ENCODE measurements at places on chromosomes 6 and 20.

DNA sequence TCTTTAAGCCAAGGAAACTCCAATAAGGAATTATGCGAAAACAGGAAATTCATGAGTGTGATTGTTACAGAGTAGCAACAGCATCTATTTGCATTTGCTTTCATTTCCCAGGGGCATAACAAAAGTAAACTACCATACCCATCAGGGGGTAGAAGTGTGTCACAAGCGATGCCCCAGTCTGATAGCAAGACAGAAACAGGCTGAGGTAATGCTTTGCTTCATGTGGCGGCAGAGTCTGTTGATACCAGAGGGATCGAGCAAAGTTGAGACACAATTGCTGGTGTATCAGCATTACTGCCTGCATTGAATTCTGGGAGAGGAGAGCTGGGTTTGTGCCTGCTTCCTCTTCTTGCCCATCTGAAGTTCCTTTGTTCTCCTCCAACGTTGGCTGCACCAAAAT lies 51.2 kb upstream of the LYRM2 start:
- no peak for DNase-seq

GRCh38 chr6:136706430-136706829 lies 85.8 kb downstream of the MAP3K5 start:
- no peak for DNase-seq

GRCh38 chr20:13231031-13231752 lies 10.1 kb downstream of the ISM1 start:
- DNase-seq = peak; percentile 75

- DNase-seq = peak; percentile 58
Observed at GRCh38 chr6:36615018-36615761, 21.0 kb downstream of the SRSF3 start.

DNA sequence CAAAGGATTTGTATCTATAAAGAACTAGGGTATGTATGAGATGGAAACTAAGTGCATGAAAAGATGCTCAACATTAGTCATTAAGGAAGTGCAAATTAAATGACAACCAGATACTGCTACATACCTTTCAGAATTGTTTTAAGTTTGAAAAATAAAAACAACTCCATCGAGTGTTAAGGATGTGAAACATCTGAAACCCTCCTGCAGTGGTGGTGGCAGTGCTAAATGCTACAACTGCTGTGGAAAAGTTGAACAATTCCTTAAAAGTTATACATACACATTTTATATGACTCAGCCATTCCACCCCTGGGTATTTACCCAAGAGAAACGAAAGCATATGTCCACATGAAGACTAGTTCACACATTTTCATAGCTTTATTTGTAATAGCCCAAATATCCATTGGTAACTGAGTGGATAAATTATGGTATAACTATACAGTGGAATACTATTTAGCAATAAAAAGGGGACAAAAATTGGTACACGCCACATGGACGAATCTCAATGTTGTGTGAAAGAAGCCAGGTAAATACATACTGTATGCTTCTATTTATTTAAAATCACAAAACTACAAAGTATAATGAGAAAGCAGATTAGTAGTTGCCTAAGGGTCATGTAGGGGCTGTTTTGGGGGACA lies 10.6 kb downstream of the ARMH2 start:
- DNase-seq = peak; percentile 34

DNA sequence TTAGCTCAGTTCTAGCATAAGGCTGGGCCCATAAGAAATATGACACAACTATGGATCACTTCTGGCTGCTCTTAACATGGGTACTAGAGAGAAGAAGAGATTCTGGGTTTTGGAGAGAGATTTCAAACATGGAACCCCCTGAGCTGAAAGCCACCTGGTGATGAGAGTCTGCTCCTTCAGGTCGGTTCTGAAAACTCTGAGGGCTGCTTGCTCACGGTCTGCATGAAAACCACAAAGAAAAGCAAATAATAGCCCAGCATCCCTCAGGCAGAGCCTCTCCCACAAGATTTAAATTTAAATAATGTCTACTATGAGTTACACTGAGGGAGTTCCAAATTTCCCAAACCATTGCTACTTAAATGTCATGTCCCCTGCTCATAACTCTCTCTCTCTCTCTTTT lies 301.5 kb downstream of the BMP7 start:
- DNase-seq = no peak

GRCh38 chr6:52513464-52513863 lies 63.4 kb downstream of the TRAM2 start:
- DNase-seq = no peak

- DNase-seq = no peak
Observed at GRCh38 chr20:35856866-35857265, 85.1 kb downstream of the PHF20 start.

GRCh38 chr20:8647961-8648441 lies 420.9 kb upstream of the PLCB4 start:
- no peak for DNase-seq

DNA sequence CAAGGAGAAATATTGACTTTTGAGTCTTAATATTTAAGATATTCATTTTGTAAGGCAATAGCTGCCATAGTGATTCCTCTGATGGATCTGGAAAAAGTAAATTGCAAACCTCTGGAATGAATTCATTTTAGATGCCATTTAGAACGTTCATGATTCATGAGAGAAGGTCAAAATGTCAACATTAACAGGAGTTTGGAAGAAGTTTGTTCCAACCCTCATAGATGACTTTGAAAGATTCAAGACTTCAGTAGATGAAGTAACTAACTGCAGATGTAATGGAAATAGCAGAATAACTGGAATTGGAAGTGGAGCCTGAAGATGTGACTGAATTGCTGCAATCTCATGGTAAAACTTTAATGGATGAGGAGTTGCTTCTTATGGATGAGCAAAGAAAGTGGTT lies 100.9 kb upstream of the CCN2 start:
- DNase-seq = peak; percentile 38

DNA sequence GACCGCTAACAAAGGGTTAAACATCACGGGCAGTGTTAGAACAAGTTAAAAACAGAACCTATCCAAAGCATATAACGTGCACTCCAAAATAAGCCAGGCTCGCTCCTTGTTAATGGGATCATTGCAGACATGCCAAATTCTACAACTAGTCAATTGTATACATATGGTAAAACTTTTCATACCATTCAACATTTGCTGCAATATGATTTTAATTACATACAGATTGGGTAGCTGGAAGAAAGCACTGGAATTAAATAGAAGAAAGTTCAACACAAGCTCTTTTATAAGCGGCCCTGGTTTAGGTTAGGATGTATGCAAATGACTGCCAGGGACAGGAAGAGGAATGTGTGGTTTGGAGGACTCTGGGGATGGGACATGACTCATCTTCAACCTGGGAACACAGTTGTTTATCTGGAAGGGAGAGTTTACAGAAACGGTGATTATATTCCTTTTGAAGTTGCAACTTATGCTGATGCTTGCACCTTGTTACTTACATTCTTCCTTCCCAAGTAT lies 62.5 kb upstream of the TIAM2 start:
- DNase-seq = peak; percentile 97

GRCh38 chr6:127262896-127263295 lies 3.8 kb upstream of the RNF146 start:
- no peak for DNase-seq

DNA sequence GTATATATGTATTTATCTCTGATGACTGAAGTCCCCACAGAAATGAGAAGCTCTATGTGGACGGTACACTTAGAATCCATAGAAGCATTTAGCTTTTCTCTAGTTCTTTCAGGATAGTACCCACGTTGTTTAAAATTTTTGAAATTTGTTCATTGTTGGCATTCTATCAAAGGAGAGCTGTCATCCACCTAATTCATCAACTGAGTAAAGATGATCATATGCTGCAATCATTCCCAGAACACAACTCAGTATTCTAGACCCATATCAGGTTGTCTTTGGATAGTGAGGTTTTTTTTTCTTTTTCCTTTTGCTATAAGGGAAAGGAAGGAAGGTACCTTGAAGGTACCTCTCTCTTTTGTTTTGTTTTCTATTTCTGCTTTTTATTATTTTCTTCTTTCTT lies 9.3 kb downstream of the SERAC1 start:
- peak; percentile 17 for DNase-seq

DNA sequence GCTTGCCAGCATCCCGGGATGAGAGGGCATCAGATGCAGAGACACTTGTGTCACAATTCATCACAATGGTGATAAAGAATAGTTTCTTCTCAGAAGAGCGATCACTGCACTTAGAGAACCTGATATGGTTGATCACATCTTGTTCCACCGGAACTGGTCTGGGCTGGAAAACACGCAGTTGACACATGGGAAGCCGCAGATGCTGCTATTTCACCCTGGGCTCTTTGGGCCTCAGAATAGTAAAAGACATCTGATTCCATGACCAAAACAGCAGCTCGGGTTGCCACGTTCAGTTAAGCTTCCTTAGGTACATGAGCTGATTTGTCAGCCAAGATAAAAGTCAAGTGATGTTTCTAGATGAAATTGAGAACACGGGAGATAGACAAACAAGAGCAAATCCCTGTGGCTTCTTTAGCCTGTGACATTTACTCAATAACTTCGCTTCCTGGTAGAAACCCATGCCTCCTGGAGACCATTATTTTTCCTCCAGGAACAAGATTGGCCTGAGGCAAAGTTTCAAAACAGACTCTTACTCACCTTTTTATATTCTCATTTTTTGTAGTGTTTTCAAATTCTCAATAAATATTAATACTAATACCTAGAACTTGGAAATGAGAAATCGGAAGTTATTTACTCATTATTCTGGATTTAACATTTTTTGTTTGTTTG lies 59.4 kb downstream of the TRMT6 start:
- no peak for DNase-seq

DNA sequence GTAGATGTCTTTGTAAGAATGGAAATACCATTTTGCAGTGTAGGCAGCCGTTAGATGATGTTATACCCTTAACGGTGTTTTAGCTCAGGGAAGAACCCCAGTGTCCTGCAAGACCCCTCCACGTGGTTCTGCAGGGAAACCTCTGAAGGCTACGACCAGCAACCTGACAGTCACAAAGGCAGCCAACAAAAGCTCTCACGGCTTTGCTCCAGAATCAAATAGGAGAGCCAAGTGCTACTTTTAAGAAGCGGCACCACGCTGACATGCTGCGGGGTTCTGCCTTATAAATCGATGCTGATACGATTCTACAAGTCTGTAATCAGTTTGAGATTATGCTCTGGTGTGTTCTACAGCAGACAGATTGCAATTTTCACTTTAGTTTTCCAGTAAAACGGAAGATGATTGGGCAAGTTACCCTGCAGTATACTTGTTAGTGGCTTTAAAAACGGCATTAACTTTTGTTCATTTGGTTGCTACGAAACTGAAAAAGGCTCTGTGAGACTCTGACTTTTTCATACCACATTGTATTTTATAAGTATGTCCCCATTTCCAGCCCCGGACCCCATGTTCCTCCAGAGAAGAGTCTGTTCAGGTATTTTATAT lies 312.9 kb downstream of the SAMD5 start:
- no peak for DNase-seq

- DNase-seq = no peak
Observed at GRCh38 chr20:62918831-62919230, 7.5 kb downstream of the DIDO1 start.

- DNase-seq = no peak
Observed at GRCh38 chr6:160767647-160768019, 65.6 kb downstream of the PLG start.

DNA sequence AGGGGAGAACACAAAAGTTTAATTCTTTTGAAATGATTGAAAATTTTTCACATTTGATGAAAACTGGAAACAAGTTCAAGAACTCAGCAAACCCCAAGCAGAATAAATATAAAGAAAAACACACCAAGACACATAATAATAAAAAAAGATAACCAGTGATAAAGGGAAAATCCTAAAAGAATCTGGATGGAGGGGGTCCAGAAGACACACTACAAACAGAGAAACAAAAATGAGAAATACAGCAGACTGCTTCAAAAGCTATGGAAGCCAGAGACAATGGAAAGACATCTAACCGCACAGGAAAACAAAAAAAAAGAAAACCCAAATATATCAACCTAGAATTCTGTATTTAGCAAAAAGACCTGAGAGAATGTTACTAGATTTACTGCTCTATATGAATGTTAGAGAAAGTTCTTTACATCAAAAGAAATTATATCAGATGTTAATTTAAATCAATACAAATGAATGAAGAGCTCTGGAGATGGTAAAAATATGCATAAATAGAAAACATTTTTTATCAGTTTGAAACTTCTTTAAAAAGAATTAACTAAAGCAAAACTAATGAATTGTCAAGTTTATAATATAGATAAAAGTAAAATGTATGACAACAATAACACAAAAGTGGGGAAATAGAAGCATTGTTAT lies 310.7 kb upstream of the PREP start:
- no peak for DNase-seq

GRCh38 chr20:32052778-32053362 lies 828 bp downstream of the HCK start:
- DNase-seq = no peak

DNA sequence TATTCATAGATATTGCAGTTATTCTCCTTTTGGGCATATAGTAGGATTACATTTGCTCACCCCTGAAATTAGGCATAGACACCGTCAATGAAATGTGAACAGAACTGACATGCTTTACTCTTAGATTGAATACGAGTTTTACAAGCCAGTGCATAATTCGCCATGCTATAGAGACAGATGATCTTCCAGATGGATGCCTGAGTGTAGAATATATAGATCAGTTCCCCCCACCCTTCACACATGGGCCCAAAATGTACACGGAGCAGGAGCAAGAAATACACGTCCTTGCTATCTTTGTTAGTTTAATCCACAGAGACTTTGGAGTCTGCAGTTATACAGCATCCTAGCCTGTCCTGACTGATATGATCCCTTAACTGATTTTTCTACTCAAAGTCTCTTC lies 47.4 kb downstream of the LAMA2 start:
- no peak for DNase-seq

- DNase-seq = no peak
Observed at GRCh38 chr20:6618051-6618450, 149.4 kb upstream of the BMP2 start.

DNA sequence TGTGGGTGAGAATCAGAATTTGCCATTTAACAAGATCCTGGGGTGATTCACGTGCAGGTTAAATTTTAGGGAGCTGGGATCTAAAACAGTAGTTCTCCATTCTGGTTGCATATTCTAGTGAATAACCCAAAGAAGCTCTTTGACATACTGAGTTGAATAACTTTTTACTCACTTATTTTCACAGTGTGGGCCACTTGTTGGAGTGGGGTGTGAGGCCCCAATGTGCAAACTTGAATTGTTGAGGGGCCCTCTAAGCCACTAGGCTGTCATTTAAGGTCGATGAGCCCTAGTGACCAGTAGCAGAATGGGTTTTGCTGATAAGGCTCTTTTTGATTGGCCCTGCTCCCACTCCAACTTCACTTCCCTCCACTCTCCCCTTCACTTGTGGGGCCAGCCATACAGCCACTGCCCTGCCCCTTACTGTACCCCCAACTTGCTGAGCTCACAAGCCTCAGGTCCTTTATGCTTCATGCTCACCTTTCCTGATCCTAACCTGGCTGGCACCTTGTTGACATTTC lies 33.6 kb upstream of the RIPOR2 start:
- DNase-seq = no peak

GRCh38 chr6:53756396-53756795 lies 38.4 kb upstream of the LRRC1 start:
- DNase-seq = no peak

DNA sequence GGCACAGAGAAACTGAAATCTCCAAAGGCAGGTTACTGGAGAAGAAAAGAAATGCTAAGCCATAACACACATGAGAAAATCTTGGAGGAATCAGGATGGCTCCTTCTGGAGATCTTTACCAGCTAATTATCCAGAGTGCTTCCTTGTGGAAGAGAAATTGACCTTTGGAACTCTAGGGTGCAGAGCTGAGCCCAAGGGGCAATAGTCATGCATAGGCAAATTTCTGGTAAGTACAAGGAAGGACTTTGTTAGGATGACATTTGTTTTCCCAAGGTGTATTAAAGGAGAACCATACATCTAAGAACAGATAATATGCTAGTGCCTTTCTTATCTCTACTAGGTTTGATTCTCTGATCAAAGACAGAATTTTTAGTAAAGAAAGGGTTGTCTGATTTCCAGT lies 670.6 kb downstream of the DHX35 start:
- no peak for DNase-seq
